Activated CD8-positive, alpha-beta memory T cell treated with anti-CD3 and anti-CD28 coated beads, Interleukin-2, amount 50 U/mL, for 48 hours (primary cell): ENCODE measurements at places on chromosomes 4 and X.

DNA sequence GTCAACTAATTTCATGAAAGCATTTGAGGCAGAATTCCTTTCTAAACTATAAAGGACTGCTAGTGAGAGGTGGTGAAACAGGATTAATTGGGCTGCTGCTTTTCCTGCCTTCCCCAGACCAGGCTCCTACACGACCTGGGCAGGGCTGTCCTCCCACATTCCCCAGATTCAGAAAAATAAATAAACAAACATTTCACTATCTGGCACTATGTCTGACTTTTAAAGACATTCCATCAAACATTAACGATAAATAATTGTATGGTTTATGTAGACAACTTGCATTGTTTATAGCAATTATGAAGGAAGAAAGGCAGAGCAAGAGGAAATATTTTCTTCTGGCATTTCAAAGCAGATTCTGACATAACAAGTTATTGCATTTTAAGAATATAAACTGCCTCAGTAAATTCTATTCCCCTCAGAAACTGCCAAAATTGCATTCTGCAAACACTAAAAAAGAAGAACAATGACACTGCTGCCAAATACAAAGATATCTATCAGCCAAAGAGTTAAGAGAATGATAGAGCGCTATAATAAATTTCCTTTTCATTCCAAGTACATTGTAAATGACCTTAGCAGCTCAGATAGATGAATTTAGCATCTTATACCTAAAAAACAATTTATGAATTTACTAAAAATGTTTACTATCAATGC, 214.7 kb upstream of the INTU start:
- no peak for DNase-seq

DNA sequence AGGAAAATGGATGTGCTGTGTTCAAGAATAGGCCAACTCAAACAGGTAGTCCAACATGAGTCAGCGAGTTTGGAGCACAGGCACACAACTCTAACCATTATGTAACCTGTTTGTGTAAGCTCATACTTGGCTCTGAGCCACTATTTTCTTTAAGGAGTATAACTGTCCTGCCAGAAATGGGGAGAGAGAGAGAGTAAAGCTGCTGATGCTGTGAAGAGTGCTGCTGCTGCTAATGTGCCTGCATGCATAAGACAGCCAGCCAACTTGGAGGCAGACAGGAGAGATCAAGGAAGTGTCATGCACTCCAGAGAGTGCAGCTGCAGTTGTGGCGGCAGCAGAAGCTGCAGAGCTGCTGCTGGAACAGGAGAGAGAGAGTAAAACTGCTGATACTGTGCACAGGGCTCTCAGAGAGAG, 11.7 kb upstream of the STATH start:
- DNase-seq: no peak

DNA sequence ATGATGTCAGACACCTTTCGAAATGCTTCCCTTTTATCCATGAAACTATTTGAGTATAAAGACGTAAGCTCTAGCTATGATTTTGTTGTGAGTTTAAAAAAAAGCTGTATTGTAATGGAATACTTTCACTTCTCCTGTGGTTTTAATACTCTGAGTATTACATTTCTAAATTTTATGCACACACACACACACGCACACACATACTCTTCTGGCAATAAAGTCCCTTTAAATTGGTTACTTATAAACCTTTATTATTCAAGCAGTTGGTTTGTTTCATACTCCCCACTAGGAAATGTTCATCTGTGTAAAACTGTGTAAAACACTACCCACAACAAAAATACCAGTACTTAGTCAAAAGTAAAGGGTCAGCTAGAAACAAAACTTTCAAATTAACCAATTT, 18.2 kb downstream of the VAMP7 start:
- DNase-seq: no peak

GRCh38 chr4:59570860-59571476, 1629.2 kb upstream of the ADGRL3 start:
- DNase-seq: no peak

DNA sequence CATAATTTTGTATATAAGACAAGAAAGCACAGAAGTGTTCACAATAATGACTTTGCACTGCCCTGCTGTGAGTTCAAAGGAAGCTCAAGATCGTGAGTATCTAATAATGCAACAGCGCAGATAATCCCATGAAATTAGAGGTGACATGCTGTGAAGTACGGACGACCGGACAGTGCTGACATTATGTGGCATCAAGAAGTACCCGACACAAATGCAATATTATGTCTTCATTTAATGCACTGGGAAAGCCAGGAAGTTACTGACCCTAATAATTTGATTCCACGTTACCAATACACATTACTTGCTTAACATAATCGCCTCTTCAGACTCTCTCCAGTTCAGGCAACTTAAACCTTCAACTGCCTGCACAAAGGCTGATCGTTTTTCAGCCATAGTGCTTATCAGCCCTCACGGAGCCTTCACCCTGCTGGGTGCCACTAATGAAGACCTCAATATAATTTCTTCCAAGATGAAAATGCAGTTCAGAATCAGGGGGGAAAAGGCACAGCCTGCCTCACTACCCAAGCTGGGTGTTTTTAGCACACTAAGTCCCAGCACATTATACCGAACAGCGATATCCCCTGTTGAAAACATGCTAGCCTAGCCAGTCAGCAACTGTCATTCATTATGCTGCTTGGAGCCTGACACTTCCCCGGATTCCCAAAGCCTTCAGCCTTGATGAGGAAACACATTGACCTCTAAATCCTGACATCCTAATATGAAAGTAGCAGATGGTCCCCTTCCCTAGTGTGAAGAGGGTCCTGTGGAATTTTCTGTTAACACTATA, 56.1 kb downstream of the SLC7A11 start:
- no peak for DNase-seq

DNA sequence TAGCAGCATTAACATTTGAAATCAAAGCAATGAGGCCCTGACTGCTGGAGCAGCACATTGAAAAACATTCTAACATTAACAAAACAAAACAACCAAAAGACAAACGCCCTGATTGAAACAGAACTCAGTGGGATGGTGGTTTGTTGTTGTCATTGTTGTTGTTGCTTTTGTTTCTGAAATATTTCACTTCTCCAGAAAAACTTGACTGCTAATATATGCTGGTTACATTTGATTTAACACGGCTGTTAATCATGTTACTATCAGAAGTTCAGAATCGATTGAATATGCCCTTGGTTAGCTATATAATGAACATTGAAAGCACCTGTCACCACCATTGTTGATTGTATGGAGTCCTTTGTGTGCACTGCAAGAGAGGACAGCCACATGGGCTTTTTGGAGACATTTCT, 790.4 kb upstream of the GALNTL6 start:
- DNase-seq: no peak

DNA sequence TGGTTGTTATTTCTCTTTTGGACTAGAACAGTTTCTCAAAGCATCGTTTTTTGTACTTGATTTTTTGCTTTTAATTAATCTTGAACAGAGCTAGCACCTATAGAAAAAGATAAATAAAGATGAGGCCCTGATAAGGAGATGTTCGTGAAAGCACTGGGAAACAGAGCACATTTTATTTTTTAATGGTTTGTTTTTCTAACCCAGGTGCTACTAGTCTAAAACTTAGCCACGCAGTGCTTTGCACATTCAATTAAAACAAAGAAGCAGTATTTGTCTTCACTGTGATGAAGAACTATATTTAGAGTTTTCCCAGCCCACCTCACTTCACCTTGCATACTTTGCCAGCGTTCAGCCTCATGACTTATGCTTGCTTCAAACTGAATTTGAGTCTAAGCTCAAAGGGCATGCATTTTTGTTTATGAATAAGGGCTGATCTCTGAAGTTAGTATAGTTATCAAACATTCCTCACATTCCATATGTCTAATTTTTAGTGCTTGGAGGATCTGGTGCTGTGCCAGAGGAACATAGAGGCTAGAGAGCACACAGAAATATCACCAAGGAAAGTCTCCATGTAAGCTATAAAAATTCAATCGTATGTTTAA, 76.7 kb downstream of the WWC2 start:
- DNase-seq: no peak
